ENCODE measurements at places on chromosomes 1 and 21.

DNA sequence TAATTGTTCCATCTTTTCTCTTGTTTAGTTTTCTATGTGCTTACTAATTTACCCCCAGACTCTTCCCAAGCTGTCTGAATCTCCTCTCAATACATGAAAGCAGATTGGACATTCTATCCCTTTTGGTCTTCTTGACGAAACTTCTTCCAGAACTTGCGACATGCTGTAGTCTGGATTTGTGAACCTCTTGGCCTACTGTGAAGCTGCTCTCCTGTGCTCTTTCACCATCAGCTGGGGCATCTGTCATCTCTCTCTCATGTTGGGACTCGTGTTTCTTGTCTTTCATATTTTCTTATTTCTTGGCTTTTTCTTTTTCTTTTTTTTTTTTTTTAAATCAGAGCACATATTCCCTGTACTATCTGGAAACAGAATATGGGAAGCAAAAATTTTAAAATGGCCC is 6.8 kb downstream of the CPT2 start:
- DNase-seq, result no peak

DNA sequence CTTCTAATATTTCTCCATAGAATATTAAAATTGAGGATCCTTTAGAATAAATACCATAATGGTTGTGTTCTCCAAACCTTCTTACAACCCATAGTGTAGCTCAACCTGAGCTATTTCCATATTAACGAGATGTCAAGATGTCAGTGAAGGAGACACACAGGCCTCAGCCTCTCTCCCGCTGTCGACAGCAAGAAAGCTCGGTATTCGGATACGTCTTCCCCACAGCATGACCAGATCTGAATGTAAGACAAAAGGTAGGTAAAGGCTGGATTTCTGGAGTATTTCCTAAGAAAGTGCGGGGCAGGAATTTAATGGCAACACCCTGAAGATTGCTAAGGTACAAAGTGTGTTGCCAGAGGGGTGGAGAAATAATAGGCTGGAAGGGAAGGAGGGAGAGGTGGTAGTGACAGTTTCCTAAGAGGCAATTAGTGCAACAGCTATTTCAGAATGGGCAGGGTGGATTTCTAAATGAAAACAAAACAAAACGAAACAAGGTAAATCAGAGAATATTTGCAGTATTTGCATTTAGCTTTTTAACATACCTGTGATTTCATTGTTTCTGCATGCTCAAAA is 1.7 kb downstream of the ADSS2 start:
- no peak for DNase-seq

DNA sequence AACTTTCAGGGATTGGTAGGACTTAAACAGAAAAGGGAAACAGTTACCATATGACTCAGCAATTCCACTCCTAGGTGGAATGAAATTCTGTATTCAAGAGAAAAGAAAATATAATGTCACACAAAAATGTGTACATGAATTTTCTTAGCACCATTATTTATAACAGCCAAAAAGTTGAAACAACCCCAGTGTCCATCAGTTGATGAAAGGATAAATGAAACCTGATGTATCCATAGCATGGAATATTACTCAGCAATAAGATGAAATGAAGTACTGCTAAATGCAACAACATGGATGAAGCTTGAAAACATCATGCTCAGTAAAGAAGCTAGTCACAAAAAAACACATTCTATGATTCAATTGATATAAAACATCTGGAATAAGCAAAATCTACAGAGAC is 15.5 kb downstream of the EEIG2 start:
- no peak for DNase-seq

GRCh38 chr21:33229099-33229783 is 497 bp upstream of the IFNAR2 start:
- DNase-seq, result no peak

DNA sequence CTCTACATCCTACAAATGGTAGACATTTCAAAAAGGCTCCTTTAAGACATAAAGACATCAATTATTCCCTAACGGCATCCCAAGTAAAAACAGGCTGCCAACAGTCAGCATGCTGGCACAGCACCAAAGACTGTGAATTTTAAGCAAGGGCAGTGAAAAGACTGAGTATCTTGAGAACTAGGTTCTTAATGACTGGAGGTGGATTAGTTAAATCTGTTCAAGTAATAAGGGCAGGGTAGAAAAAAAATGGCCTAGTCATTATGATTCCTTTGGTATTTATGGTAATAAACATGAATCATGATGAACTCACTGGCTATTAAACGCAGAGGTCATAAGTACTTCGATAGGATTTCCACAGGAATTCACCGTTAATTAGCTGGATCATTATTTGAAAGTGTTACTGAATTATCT is 75.2 kb downstream of the KIFAP3 start:
- DNase-seq, result peak; percentile 16

- DNase-seq, result no peak
Observed at GRCh38 chr21:26939601-26940111, 27.2 kb downstream of the ADAMTS5 start.

- no peak for DNase-seq
Observed at GRCh38 chr1:15755646-15756040, 3.0 kb upstream of the FBLIM1 start.

GRCh38 chr1:226663327-226663704 is 75.8 kb downstream of the ITPKB start:
- no peak for DNase-seq

- no peak for DNase-seq
Observed at GRCh38 chr1:112542206-112542973, 33.6 kb downstream of the WNT2B start.

DNA sequence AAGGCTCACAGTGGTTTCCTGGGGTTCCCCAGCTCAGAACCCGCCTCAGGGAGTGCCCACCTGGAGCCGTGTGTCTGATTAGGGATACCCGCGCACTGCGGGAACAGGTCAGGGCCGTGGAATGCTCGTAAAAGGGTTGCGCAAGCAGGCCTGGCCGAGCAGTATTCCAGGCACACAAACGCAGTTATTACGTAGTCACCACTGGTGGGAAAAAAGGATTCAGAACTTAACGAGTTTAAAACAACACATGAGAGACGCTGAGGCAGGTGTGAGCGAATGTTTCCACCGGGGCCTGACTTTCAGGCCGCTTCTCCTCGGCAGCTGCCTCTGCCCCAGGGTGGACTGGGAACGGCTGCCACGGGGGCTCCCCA is 18.2 kb downstream of the PLCH2 start:
- no peak for DNase-seq

GRCh38 chr1:65728504-65728903 is 64.2 kb upstream of the PDE4B start:
- DNase-seq, result no peak

- no peak for DNase-seq
Observed at GRCh38 chr21:14271053-14271452, 55.1 kb downstream of the RBM11 start.

DNA sequence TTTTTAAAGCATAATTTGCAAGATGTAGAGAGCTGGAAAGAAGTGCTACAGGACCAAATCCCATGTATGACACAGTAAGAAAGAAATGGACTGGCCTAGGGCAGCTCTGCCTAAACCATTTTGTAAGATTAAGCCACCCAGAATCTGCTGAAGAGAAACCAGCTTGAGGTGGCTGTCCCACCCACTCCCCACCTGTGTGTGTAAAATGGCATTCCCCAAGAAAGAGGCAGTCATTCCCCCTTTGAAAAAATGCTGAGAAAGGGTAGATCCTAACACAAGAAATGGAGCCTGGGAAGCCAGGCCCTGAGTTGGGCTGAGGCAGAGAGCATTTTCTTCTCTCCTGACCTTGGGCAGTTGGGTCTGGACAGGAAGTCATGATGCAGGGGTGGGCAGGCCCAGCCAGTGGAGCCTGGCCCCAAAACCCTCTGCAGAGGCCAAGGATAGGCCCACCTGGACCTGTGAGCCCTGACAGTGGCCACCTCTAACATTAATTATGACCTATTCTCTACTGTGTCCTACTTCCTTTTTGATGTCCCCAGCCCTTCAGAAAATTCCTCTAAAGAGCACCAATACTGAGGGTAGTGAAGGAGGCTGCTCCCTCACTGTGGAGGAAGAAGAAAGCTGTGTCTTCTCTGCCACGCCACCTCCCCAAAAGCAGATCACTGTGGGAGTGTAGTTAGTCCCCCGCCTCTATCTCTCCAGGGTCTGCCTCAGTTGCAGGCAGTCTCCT is 94.0 kb downstream of the EDEM3 start:
- no peak for DNase-seq

DNA sequence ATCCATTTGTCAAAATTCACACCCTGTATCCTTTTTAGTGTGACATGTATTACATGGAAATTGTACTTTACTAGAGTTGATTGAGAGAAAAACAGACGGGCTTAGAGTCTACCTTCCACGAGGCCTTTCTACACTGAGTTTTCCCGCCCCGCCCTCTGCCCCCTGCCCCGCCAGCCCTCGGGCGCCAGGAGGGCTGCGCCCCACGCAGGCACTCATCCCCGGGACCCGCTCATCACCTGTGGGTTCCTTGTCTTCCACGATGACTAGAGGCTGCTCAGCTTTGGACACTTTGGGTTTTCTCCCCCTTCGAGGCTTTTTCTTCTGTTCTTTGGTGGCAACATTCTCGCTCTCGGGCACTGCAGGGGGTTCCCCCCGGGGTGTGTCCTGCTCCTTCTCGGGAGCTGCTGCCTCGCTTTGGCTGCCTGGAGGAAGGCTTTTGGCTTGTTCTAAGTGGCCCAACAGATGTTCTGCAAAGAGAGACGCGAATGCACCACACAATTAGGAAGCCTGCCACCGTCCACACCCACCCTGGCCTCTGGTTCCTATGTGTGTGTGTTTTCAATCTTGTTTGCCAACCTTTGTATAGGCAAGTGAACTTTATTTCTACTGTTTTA is 39.6 kb downstream of the PRDM15 start:
- DNase-seq, result no peak

DNA sequence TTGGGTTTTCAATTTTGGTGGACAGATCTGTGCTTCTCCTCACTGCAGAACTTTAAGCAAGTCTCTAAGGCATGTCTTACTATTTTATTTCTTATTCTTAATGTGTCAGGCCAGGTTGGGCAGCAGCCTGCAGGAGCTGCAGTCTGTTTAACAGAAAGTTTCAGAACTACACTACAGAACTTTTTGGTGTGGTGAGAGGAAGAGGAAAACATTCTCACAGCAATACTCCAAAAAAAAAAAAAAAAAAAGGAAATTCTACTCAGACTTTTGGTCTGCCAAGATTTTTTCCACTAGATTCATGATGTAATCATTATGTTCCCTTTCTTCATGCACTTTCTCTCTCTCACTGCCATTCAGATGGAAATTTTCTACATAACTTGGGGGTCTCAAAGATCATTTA is 255.2 kb downstream of the COL11A1 start:
- no peak for DNase-seq

DNA sequence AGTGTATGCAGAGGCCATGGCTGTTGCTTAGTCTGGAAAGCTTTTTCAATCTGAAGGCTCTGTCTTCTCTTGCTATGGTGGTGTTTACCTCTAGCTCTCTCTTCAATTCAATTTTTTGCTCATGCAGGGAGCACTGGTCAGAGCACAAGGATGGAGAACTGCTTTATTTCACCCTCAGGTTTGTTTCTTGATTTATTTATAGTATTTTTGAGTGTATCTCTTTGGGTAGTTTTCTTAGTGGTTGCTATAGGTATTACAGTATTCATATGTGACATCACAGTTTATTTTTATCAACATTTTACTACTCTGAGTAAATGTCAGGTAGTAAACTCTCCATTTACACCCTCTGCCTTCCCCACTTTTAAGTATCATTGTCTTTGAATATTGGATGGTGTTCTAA is 147.9 kb downstream of the RASAL2 start:
- no peak for DNase-seq

GRCh38 chr1:200179781-200180160 is 152.3 kb downstream of the NR5A2 start:
- no peak for DNase-seq

DNA sequence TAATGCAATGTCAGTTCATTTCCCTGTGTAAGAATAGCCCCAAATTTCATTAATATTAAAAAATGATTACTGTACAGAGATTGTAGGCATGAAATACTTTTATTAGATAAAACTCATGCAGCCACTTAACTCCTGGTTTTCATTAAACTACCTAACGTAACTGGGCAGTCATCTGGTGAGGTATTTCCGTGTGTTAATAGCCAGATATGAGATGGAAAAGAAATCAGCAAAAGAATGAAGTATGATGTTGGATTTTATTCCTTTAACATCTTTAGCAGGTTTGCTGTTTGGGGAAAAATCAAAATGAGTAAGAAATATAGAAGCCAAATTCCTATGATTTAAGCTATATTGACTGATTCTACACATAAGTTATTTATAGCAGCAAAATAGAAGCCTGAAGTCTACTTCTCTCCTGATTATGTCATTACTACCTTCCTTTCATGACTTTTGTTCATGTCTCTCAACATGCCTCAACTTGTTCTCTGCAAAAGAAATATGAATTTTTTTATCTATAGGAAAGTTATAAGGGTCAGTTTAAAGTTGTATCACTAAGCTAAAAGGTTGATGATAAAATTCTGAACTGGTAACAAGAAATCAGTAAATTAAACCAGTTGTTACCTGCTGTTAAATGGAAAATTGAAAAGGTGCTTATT is 42.6 kb downstream of the CCDC18 start:
- no peak for DNase-seq

DNA sequence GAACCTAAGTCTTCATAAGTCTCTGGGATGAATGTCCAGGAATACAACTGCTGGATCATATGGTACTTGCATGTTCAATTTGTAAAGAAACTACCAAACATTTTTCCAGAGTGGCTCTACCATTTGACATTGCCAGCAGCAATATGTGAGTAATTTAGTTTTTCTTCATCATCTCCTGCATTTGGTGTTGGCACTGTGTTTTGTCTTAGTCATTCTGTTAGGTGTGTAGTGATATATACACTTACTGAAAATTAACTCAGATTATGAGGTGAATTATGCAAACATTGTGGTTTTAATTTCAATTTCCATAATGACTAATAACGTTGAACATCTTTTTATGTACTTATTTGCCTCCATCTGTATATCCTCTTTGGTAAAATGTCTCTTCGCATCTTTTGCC is 138.7 kb downstream of the LRRC40 start:
- DNase-seq, result no peak

DNA sequence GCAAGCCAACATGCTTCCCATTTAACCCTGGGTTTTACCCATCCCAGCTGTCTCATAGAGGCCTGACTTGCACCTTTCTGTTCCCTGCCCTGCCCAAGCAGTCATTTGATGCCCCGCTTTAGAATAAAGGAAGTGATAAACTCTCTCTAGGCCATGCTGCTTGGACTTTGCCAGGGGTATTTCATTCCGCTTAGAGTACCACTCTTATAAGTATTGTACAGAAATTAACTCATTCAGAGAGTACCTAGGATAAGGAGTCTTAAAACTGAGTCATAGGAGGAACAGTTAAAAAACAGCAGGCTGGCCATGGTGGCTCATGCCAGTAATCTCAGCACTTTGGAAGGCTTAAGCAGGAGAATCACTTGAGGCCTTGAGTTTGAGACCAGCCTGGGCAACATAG is 21.0 kb upstream of the LYST start:
- DNase-seq, result no peak

- DNase-seq, result no peak
Observed at GRCh38 chr21:45581322-45581712, 39.1 kb upstream of the SLC19A1 start.

All from midbrain (tissue), 1 donor.